ENCODE measurements at places on chromosomes 2 and 18.

- DNase-seq = no peak
Measured at GRCh38 chr2:82239176-82239575, 1934.6 kb upstream of the LRRTM1 start.

DNA sequence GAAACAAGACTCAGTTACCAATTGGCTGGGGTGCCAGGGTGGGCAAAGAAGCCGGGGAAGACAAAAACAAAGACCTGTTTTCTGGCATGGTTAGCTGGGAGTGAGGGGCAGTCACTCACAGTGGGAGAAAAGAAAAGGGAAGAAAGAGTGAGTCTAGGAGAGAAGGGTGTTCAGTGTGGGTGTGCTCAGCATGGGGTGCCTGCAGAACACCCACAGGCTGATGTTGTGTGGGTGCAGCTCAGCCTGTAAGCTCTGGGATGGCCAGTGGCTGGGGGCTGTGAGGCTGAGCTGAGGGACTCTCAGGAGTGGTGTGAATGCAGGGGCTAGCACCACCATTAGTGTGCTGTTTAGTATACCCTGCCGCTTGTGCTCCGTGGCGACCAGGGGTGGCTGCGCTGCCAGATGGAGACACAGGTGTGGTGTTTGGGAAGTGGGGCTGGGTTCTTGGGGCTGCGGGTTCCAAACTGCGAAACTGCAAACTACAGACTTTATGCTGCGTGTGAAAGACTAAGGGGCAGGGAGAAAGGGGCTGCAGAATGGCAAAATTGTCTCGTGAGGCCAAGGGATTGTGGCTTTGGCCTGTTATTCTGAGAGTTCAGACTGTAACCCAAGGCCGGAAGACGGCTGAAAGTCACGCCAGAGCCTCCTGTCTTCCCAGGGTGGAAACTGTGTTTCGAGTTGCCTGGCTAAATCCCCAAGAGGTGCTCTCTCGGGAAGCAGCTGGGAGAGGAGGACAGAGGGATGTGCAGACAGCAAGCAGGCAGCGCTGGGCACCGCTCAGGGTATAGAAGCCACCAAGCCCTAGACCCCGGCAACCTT is 156.3 kb downstream of the TTC32 start:
- no peak for DNase-seq

DNA sequence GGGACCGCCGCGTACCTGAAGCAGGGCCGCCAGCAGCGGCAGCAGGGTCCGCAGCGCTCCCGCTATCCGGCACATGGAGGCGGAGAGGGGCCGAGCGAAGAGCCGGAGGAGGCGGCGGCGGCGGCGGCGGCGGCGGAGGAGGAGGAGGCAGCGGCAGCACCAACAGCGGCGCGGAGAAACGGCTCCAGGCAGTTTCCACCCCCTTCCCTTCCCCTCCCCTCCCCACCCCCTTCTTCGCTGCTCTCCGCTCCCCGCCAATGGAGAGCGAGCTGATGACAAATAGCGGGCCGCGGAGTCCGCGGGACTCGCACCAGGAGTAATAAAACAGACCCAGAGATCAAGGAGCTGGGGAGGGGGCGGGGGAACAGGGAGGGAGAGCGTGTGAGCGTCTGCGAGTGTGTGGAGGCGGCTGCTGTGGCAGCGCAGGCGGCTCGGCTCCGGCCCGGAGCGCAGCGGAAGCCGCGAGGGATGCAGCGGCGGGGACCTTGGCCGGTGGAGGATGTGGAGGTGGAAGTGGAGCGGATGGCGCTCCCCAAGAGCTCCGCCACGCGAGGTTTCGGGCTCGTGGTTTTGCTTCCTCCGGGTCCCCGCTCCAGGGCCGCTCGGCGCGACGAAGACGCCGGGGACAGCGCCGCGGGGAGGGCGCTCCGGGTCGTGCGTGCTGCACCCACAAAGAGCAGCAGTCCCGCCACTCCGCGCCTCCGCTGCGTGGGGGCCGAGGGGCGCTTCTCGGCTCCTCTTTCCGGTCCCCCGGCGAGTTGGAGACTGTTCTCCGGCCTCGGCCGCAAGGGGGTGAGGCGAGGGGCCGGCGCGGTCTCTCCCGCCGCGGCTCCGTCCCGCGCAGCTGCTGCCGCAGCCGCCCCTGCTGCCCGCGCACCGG is at the start of gene CDH2:
Gene CDH2 (minus strand): TSS at position 183 of the 880 bp plus-strand sequence. CDS start 108 bp downstream, at position 75.
- no peak for DNase-seq

DNA sequence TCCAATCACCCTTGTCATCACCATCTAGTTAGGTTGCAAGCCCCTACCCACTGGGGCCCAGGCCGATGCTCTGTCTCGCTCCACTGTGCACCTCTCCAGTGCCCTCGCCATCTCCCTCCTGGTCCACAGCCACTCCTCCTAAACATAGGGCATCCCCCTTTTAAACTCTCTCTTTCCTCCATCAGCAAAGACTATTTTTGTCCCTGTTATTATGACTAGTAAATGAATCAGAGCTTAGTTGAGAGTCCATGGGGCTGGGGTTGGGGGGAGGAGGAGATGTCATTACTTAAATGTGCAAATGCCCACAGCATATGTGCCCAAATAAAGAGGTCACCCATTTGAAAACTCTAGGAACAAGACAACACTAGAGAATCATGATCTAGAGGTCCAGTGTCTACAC is 167.4 kb downstream of the TRABD2A start:
- DNase-seq = no peak

GRCh38 chr2:218422403-218423086 is 3.6 kb downstream of the VIL1 start:
- DNase-seq = no peak

GRCh38 chr18:75116809-75117208 is 92.1 kb downstream of the PTGR3 start:
- no peak for DNase-seq

- no peak for DNase-seq
Measured at GRCh38 chr18:10121028-10121427, 207.2 kb downstream of the VAPA start.

DNA sequence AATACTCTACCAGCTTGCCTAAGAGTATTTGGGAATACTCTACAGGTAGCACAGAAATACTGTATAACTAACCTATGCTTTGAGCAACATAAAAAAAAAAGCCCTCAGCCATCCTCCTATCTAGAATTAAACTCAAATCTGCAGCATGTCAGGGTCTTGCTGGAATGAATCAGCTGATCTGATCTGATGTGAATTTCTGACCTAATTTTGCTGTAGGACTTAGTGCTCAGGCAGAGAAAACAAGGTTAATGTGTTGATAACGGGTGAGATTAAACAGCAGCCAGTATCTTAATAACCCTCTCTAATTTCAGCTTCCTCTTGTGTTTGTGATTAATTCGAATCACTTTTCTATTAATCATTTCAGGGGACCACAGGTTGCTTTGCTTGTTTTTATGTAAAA is 16.3 kb downstream of the NYAP2 start:
- no peak for DNase-seq

GRCh38 chr2:16005389-16005788 is 65.0 kb downstream of the MYCN start:
- DNase-seq = no peak

GRCh38 chr2:227793148-227793712 is 20.4 kb upstream of the CCL20 start:
- no peak for DNase-seq

DNA sequence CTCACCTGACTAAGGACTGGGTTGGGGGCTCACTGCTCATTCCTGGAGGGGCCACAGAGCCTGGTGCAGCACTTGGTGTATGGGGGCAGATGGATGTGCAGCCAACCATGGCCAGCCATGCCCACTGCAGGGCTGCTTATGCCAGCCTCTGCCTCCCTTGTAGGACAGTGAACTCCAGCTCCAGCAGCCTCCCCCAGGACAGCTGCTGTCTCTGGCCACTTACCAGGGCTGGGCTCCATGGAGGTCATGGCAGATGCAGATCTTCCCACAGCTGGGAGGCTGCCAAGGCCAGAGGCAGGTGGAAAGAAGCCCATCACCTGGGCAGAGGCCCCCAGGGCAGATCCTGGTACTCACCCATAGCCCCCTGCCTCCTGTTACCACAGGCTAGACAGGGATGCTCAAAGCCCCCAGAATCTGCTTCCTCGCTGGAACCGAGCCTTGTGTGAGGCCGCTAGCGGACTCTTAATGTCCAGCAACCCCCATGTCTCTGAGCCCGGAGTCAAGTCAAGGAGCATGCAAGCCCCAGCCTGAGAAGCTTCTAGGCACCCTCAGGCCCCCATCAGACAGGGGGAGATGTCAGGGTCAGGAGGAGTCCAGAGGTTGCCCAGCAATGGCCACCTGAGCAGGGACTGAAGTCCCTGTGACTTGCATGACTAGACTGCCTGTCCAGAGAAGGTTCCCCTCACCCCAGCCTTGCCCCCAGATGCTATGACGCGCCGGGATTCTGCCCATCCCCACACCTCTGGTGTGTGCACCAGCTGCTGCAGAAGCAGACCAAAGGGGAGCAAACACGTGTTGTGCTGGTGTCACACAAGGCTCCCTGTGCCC is 123.6 kb downstream of the TWIST2 start:
- DNase-seq = no peak

GRCh38 chr2:108315444-108315934 is 26.8 kb downstream of the SULT1C2 start:
- DNase-seq = no peak

GRCh38 chr2:42613281-42614064 is 45.0 kb downstream of the MTA3 start:
- DNase-seq = no peak

- no peak for DNase-seq
Measured at GRCh38 chr2:62554440-62554839, 48.4 kb upstream of the TMEM17 start.

- DNase-seq = no peak
Measured at GRCh38 chr2:121336528-121337294, 51.7 kb upstream of the TFCP2L1 start.

DNA sequence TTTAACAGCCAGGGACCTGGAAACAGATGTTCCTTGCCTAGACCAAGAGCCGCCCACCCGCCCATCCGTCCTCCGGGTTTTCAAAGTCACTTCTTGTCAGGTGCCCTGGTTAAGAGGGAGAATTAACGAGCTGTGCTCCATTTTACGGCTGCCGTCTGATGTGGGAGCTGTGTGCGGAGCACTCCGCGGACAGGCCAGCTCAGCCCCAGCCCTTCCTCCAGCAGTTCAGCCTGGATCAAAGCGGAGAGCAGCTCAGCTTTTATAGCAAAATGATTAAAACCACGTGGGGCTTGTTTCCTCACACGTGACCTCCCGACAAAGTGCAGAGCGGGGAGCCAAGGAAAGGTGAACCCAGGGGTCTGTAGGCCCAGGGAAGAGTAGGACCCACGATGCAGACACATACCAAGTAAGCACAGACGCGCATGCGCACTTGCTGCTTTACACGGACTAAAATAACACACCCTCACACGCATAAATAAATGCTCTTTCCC is 46.1 kb upstream of the PKDCC start:
- DNase-seq = no peak
